ENCODE measurements at places on chromosomes 11 and 22.

GRCh38 chr11:64263021-64263946 lies 12.0 kb downstream of the PLCB3 start:
- no peak for DNase-seq

DNA sequence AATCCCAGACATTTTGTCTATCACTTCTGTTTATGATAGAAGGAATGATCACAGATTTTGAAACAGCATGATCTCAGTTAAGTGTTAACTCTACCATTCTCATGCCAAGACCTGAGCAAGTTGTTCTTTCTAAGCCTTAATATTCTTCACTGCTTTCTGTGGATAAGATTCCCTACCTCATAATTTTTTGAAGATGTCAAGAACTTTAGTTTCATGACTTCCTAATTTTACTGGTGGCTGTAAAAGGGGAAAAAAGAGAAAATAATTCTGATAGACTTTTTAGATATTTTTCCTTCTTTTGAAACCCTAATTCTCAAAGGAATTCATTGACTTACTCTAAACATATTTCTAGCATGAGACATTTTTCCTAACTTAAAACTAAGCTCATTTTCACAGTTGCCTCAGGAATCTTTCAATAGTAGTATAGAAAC lies 520.0 kb upstream of the LUZP2 start:
- no peak for DNase-seq

DNA sequence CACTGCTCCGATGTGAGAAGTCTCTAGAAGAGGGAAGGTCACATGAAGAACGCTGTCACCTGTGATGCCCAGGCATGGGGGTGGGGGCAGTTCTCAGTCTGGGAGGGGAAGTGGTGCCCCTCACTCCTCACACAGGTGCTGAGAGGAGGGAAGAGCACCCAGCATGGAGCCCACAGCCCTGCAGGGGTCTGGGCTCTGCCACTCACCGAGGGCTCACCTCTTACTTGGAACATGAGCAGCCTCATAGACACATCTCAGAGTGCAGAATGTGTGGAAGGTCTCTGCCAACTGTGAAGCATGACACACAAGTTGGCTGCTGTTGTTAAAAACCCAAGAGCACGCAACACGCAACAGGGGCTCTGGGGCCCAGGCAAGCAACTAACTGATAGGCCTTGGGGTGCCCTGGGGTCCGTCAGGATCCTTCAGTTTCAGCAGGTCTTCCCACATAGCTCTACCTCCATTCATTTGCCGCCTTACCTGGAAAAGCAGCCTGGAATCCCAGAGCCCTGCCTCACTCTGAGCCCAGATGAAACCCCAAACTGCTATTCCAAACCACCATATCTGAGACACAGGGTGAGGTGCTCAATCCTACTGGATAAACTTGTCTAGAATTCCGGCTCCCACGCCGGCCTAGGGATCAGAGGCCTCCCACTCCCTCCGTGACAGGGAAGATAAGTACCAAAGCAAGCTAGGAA lies 17.5 kb upstream of the TMPRSS4 start:
- no peak for DNase-seq

DNA sequence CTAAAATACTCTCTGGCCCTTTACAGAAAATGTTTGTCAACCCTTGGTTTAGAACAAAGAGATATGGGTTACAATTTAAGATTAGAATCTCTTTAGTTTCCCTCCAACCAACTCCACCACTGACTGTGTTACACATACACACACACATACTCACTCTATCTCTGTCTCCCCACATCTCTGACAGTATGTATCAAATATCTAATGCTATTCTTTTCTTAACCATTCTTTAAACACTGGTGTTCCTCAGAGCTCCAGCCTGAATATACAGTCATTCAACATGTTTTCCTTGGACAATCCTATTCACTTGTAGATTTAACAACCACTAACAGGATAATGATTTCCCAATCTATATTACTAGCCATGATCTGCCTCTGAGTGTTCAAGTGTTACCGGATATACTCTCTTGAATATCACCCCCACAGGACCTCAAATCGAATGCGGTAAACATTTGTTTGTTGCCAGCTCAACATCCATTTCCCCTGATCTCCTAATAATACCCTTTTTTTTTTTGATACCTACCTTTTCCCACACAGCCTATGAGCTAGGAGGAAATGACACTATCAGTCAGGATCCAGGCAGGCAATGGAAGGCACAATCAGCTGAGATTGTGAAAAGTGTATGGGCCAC lies 6.1 kb downstream of the MPZL3 start:
- no peak for DNase-seq

- DNase-seq, result no peak
These were observed 593.2 kb downstream of the INSC start for GRCh38 chr11:15707971-15708370.

GRCh38 chr22:31342389-31343140 lies 3.6 kb downstream of the PATZ1 start:
- no peak for DNase-seq

DNA sequence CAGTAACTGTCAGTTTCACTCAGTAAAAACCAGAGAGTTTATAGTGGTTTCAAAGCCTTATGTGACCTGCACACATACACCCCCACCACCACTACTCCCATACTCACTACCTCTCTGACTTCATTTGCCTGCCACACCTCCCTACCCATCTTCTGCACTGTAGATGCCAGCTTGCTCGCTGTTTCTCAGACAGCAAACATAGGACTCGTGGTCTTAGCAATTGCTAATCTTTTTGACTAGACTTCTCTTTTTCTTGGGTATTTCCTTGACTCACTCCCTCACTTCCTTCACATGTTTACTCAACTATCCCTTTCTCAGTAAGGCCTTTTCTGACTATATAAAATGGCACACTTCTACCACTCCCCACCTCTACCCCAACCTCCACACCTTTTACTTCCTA lies 27.8 kb downstream of the CEP295 start:
- DNase-seq, result no peak

DNA sequence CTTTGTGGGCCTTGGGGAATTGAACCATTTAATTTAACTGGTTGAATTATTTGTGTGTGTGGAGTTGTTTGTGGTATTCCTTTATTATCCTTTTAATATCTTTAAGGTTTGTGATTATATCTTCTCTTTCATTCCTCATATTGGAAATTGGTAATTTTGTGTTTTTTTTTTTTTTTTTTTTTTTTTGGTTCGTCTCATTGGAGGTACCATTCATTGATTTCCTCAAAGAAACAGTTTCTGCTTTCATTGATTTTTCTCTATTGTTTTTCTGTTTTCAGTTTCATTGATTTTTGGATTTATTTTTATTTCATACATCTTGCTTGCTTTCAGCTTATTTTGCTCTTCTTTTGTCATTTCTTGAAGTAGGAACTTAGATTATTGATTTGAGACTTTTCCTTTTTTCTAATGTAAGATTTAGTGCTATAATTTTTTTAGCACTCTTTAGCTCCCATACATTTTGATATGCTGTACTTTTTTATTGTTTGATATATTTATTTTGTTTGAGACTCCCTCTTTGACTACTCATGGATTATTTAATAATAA lies 31.0 kb upstream of the MAPK1 start:
- no peak for DNase-seq

DNA sequence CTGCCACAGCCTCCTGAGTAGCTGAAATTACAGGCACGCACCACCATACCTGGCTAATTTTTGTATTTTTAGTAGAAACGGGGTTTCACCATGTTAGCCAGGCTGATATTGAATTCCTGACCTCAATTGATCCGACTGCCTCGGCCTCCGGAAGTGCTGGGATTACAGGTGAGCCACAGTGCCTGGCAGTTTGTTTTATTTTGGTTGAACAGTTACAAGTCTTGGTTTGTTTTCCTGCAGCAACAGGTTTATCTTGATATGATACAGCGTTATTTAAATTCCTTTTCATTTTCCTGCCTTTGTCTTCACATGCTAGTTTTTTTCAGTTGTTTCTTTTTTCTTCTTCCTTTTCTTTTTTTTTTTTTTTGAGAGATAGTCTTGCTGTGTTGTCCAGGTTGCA lies 4.0 kb upstream of the SLC3A2 start:
- no peak for DNase-seq

DNA sequence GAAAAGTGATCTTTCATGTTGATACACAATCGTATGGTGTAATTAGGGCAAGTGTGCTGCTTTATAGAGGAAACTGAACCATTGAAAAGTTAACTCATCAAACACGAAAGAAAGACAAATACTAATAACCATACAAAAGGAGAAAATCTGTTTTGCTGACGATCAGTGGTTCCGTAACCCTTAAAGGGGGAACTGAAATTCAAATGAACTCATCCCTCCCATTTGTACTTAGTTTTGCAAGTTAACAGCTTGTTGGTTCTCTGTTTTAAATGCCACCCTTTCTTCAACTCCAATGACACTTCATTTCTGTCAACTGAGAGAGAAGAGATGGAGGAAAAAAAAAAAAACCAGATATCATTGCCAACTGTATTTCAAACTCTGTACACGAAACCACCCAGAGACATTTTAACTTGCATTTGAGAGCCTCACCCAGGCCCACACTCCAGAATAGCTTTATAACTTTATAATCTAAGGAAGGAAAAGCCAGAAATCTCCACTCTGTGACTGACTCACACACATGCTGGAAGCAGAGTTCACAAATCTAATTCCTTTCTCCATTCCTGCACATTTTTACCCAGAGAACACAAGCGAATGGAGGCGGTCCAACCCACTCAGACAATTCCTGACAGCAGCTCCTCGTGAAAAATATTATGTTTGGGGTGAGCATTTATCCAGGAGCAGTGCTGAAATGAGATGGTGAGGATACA lies 17.4 kb upstream of the CSNK2A3 start:
- DNase-seq, result no peak

DNA sequence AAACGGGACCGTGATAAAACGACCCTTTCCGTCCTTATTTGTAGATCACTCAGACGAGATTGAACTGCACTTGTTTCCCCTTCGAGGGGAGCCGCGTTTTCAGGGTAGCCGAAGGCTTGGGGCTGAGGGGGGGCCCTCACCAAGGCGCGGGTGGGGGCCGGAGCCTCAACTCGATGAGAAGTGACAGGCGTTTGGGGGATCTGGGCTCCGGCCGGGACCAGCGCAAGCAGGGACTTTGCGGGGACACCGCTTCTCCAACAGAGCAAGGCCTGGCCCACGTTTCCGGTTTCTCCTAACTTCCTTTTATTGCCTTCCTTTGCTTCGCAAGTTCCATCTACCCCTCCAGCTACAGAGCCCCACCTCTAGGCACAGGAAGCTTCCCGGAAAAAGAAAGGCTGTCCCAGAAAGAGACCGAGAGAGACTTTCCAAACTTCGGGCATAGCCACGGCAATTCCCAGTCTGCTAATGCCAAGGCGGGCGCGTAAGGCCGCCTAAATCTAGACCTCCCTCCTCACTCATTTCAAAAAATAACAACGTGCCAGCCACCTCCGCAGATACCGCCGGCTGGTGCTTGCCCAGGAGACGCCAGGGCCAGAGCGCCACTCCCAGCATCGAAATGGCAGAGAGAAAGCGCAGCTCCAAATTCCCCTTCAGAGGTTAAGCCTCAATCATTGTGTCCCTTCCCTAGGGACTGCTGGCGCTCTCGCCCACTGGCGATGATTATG lies 6.6 kb downstream of the PAX6 start:
- DNase-seq, result no peak

GRCh38 chr11:2778630-2779498 lies 79.1 kb upstream of the KCNQ1OT1 start:
- DNase-seq, result no peak

- DNase-seq, result no peak
These were observed 2.9 kb upstream of the KIRREL3 start for GRCh38 chr11:127003260-127003981.

GRCh38 chr11:115206365-115207022 lies 297.7 kb downstream of the CADM1 start:
- no peak for DNase-seq

DNA sequence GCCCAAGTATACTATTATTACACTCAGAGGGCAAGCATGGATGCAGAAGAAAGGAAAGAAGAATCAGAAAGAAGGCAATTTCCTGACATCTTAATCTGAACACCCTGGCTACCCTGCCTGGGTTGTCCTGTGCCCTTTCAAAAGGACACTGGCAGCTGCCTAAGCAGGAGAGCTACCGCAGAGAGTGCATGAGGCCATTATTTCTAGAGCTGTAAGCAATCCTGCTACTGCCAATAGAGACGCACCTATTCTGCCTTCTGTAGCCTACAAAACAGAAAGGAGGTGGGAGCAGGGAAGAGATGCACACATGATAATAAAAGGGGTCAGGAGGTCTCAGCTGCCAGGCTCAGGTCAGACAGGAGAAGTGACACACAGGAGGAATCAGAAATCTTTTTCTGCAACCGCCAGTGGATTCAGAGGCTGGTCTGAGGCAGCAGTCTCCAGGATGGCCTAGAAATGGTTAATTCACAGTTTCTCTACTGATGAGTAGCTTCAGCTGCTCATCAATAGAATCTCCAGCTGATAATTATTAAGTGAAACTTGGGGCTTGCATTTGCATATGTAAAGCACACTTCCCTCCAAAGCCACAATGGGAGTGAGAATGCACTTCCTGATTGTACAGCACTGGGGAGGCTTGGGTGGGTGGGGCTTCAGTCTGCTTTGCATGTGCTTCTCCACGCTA lies 253.9 kb downstream of the LARGE1 start:
- no peak for DNase-seq

DNA sequence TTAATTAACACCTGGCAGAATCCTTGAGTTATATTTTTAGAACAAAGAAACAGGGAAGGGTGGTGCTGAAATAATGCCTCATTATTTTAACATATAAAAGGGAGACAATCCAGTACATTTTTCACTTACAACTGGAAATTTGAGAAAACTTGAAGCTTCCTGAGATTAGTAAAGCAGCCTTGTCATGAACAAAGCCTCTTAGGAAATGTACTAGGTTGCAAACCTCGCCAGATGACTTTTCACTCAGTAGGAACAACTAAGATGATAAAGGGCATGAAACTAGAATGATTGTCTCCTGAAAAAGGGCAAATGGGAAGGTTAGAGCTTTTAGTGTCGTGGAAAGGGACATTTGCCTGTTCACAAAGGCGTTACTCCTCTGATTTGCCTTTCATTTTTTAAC lies 289.6 kb downstream of the ETS1 start:
- no peak for DNase-seq

DNA sequence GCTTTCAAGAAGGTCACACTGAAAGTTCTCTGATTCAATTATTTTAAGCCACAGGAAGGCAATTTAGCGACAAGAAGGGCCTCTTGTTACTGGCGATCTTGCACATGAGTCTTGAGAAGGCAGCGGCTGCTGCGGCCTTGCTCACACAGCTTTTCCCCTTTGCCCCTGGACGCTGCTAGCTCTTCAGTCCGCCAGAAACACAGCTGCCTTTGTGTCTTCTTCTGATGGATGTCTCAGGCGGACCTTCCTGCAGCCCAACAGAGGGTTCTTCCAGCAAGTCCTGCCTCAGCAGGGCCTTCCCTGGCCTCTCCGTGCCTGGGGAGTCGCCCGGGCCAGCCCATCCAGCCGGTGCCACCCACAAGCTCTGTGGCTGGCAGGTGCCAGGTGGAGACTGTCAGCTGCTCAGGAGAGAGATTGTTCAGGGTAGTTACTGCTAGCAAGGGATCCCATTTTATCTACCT lies 59.4 kb downstream of the PKNOX2 start:
- DNase-seq, result no peak

GRCh38 chr22:36221799-36222751 lies 17.3 kb downstream of the APOL2 start:
- DNase-seq, result no peak

DNA sequence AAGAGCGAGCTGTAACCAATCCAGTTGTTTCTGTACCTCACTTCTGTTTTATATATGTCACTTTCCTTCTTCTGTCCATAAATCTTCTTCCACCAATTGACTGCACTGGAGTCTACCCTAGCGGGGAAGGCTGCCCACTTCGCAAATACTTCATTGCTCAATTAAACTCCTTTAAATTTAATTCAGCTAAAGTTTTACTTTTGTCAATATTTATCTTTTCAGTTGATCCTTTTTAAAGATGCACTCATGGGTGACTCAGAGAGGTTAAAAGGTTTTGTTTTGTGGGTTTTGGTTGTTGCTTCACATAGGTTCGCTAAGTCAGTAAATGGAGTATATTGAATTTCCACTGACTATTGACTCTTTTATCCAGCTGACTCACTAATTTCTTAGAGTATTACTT lies 597.2 kb downstream of the DLG2 start:
- no peak for DNase-seq

Data from stimulated activated CD8-positive, alpha-beta memory T cell treated with anti-CD3 and anti-CD28 coated beads, Interleukin-4, amount 100 ng/mL, for 1 hour (primary cell).